ENCODE measurements at places on chromosomes 2 and 18.

DNA sequence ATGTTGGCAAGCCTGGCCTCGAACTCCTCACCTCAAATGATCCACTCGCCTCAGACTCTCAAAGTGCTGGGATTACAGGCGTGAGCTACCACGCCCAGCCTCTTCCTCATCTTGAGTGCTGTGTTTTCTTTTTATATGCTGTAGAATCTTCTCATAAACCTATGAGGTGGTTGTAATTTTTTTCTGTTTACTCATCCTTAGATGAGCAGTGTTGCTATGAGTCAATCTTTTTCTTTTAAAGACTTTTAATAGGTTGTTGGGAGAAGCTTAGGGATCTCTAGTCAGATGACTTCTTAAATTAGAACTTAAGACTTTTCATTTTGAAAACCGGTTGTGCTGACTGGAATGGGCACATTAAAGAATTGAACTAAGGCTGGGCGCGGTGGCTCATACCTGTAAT, 8.7 kb upstream of the AAK1 start:
- DNase-seq: peak; percentile 66

DNA sequence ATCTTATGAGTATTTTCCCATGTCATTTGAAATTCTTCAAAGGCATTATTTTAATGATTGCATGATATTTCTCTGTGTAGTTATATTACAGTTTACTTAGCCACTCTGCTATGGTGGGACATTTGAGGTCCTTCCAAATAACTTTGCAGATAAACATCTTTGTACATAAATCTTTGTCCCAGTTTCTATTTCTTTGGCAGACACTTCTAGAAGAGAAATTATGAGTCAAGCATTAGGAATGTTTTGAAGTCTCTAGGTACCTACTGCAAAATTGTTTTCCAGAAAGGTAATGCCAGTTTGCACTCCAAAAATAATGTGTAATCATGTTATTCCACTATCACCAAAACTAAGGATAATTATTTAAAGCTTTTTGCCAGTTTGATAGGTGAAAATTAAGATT, 149.7 kb downstream of the EN1 start:
- DNase-seq: peak; percentile 20

- no peak for DNase-seq
Observed at GRCh38 chr2:205865056-205865455, 182.8 kb downstream of the NRP2 start.

DNA sequence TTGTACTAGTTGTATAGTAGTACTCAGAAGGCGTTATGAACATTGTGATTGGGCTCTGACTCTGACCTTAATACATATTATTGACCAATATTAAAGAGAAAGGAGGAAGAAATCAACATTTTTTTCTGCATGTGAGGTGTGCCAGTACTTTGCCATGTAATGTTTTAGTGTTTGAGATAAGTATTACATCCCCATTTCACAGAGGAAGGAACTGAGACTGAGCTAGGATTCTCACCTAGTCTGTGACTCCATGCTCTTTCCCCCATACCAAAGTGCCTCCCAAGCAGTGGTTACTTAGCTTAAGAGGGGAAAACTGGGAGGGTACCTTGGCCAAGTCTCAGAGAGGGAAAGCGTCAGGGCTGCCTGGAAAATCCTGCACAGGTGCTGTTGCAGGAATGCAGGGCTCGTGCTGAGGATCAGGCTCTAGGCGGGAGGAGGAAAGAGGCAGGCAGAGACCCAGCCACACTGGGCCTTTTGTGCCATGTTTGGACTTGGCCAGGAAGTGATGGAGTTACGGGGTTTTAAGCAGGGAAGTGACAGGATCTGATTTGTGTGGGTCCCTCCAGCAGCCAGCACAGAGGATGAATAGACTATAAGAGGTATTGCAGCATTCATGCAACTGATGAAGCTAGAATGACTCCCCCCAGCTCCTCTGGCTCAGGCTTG, 1.7 kb downstream of the PNKD start:
- DNase-seq: peak; percentile 14

DNA sequence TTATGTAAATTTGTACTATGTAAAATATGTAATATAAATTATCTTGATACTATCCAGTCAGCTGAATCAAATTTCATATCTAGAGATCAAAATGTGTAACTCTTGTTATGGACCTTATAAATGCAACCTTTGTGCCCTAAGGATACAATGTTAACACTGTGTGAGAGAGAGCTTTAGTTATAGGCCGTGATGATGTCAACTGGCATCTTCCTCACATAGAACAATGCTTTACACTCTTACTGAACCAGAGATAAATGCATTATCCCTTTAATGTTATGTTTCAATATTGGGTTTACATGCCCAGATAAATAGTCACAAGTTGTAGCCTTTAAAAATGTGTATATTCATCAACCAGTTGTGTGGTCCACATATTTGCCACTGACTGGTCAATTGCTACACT, 115.1 kb downstream of the KCNJ3 start:
- no peak for DNase-seq

DNA sequence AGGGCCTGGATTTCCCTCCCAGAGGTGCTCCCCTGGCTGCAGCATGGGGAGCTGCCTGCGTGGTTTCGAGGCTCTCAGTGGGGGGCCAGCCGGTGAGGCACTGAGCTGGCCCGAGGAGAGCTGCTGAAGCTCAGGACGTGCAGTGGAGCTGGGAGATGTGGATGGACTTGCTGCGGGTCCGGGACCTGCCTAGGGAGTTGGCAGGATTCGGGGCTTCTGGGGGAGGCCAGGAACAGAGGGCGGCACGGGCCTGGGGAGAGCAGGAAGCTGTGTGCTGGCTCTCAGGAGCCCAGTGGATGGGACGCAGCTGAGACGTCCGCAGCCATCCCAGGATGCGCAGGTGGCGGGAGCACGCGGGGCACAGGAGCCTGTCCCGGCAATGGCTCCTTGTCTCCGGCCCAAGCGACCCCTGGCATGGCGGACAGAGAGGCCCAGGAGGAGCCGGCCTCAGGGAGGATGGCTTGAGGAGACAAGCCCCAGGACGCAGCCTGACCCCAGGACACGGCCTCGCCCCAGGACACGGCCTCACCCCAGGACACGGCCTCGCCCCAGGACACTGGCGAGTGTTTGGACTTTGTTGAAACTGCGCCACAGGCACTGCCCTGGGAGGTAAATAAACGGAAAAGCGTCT, 116.1 kb downstream of the NFATC1 start:
- no peak for DNase-seq

GRCh38 chr18:57951999-57952774, 91.8 kb upstream of the NEDD4L start:
- peak; percentile 49 for DNase-seq

- DNase-seq: peak; percentile 61
Observed at GRCh38 chr2:237967463-237967951, 693 bp downstream of the UBE2F start.

DNA sequence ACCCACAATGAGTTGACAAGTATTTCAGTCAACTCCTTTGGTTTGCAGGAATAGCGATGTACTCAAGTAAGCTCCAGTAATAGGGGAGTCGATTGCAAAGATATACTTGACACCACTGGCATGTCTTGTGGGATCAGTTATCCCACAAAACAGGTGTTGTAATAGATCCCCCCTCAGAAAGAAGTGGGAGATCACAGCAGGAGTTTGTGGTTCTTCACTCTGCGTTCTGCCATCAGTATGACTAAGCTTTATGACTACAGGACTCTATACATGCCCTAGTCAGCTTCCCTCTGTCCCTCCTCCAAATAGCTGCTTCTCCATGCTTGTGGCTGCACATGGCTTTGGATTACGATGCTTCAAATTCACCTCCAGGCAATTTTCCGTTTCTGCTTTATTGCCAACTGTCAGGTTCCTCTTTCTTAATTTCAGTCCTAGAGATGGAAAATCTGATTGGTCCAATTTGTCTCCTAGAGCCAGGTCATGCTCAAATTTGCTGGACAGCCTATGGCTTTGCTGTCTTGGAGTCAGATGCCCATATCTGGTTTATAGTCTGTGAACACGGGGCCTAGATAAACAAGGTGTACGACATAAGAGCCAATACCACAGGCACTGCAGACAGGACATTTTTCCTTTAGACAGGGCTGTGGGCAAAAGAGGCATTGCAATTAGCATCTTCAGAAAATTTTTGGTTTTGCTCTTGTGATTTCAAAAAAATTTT, 221.7 kb downstream of the PAX3 start:
- no peak for DNase-seq

DNA sequence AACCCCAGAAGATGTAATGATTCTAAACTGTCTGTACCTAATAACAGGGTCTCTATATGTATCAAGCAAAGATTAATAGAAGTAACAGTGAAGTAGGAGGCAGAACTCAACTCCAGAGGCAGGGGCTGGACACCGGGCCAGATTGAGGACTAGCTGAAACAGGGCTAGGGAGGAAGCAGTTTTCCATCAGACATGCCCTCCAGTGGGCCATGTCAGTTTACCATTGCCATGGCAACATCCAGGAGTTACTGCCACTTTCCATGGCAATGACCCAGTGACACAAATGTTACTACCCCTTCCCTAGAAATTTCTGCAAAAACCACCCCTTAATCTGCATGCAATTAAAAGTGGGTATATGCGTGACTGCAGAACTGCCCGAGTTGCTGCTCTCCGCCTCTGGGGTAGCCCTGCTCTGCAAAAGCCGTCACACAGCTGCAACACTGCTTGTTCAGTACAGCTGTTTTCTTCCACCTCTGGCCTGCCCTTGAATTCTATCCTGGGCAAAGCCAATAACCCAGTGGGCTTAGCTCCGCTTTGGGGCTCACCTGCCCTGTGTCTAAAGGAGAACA, 58.7 kb downstream of the TMEM18 start:
- no peak for DNase-seq

DNA sequence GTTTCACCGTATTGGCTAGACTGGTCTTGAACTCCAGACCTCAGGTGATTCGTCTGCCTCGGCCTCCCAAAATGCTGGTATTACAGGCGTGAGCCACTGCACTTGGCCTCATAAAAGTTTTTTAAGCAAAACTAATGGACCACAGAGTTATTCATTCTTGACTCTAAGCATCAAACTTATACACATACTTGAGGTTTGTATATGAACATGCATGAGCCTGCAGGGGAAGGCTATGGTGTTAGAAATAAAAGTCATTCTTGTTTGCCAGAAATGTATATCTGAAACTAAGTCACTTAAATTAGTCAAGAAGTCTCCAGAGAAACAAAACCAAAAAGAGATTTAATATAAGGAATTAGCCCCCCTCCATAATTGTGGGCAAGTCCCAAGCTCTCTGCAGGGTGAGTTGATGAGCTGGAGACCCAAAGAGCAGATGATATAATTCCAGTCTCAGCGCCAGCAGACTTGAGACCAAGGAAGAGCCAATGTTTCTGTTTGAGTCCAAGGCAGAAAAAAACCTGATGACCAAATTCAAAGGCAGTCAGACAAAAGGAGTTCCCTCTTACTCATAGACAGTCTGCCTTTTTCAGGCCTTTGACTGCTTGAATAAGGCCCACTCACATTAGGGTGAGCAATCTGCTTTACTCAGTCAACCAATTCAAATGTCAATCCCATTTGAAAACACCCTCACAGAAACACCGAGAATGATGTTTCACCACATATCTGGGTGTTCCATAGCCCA, 69.0 kb upstream of the DSG1 start:
- DNase-seq: no peak

DNA sequence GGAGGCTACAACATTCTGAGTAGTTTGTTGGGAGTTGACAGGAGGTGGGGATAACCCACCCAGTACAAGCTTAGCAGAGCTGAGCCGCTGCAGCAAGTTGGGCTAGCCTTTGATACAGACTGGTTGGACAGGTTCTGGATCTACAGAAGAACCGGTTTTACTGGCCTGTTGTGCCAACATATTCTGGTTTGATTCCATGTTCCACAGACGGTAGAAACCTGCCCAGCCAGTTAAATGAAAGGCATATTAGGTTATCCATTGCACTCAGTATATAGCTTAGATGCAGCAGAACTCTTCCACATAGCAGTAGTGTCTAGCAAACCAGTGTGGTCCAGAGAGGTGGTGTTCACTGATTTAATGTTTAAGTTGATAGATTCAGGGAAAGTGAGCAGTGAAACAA, 19.3 kb upstream of the RBBP8 start:
- no peak for DNase-seq

DNA sequence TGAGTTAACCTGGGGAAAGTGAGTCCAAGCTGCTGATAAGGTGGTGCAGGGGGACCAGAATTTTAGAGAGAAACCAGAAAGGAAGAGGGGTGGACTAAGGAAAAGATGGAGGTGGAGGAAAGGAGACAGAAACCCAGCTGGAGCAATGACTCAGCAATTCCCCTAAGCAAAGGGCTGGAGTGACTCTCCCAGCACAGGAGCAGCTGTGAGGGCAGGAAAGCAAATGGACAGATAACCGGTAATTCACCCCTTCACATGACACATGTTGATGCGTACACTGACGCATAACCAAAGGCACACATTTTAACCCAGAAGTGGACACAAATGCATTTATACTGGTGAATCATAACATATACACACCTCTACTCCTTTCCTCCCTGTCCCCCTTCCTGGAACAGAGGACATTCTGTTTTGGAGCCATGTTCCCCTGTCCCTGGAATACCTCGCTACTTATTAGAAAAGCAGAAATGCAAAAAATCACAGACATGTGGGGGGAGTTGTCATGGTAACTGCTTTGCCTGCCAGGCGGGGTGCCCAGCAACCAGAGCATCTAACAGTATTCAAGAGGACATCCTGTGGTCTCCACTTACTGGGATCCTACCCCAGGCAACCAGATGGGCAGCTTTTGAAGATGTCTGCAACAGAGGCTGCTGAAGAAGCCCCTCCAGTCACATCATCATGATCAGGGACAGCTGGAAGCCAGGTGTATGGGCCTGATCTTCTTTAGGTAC, 4.7 kb downstream of the CDK5R2 start:
- peak; percentile 31 for DNase-seq

- peak; percentile 18 for DNase-seq
Observed at GRCh38 chr2:393711-394696, 106.1 kb upstream of the ALKAL2 start.

DNA sequence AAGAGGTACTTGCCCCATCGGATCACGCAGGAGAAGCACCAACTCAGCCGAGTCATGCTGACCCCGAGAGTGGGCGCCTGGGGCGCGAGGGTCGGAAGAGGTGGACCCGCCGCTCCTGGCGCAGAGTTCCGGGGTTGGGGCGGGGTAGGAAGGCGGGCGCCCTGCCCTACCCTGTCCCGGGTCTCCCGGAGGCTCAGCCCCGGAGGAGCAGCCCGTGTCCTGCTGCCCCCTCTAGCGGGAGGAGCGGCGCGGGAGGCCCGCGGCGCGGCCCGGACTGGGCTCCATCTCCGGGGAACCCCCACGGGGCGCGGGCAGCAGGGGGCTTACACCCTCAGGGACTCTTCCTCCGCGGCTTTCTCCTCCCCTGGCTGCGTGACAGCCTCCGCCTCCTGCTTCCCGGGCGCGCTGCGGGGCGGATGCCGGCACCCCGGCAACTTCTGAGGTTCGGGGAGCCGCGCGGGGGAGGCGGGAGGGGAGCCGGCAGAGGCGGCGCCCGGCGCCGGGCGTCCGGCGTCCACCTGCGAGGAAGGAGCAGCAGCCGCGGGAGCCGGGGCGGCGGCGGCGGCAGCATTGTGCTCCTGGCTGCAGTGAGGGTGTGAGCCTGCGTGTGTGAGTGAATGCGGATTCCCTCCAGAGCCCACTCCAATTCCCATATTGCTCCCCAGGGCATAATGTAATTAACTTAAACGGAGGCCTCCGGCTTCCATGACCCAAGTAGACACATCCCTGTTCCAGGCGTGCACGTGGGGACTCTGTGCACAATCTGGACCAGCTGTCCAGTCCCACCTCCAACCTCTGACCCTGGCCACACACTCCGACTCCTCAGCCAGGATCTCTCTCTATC, 7.6 kb upstream of the TNS1 start:
- peak; percentile 89 for DNase-seq
